ENCODE measurements at places on chromosomes 3 and 15.

- DNase-seq, result no peak
Measured at GRCh38 chr3:73401059-73401458, 223.7 kb downstream of the PDZRN3 start.

DNA sequence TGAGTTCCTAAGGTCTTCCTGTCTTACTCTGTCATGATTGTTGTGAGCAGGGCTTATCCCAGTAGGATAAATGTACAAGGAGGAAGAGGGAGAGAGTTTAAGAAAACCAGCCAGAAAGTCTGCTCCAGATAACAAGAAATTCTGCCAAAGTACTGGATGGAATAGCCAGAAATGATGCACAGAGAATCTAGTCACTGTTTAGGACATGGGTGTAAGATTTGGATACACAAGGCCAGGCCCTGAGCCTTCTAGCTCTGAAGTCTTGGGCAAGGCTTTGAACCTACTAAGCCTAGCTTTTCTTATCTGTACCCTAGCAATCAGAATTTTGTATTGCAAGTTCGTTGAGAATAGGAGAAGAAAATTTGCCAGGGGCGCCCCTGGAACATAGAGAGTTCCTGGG, 180.4 kb upstream of the ROPN1 start:
- DNase-seq, result no peak

- peak; percentile 31 for DNase-seq
Measured at GRCh38 chr15:60000113-60000823, 3.8 kb upstream of the FOXB1 start.

GRCh38 chr15:90053685-90054466, 48.4 kb downstream of the IDH2 start:
- no peak for DNase-seq

DNA sequence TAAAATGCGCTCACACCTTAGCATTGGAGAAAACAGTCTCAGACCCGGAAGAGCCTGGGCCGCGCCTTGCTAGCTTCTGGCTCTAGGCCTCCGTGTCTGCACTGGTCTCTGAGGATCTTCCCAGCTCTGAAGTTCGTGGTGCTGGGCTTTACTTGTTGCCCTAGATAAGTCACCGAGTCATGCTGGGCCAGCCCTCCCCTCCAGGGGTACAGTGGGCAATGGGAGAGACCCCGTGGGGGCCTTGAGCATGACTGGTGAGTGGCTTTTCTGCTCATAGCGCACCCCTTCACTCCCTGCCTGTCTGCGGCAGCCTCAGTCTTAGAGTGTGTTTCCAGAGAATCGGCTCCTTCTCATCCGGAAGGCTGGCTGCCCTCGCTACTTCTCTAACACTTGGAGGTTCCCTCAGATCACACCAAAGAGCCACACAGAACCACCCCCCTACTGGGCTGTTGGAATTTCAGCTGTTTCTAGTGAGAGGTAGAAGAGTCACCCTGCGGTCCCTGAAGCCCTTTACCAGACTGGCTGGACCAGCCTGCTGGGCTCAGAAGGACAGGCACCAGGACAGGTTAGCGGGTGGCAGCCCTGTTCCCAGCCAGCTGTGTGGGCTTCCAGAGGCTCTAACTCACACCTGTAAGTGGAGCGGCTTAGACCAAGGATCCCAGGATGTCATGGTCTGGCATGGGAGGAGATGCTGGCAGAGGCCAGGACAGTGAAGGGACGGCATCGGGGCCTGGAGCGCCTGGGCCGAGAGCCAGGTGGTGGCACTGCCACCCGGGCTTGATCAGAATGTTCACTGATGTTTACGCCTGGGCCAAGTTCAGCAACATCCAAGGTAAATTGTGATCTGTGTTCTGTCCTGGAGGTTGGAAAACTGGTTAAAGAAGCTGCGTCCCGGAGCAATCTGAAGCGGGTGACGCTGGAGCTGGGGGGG, 17.9 kb downstream of the ALDH1A3 start:
- no peak for DNase-seq

- no peak for DNase-seq
Measured at GRCh38 chr3:111246967-111247760, 175.5 kb downstream of the NECTIN3 start.

GRCh38 chr3:188058569-188059184, 95.3 kb upstream of the LPP start:
- DNase-seq, result no peak

- DNase-seq, result no peak
Measured at GRCh38 chr3:178139116-178139515, 397.1 kb upstream of the KCNMB2 start.

- DNase-seq, result no peak
Measured at GRCh38 chr3:31810991-31811433, 170.1 kb downstream of the OSBPL10 start.

GRCh38 chr3:13335059-13335458, 85.1 kb downstream of the NUP210 start:
- no peak for DNase-seq

- peak; percentile 25 for DNase-seq
Measured at GRCh38 chr3:184315871-184316661, 1.7 kb downstream of the EIF4G1 start.

DNA sequence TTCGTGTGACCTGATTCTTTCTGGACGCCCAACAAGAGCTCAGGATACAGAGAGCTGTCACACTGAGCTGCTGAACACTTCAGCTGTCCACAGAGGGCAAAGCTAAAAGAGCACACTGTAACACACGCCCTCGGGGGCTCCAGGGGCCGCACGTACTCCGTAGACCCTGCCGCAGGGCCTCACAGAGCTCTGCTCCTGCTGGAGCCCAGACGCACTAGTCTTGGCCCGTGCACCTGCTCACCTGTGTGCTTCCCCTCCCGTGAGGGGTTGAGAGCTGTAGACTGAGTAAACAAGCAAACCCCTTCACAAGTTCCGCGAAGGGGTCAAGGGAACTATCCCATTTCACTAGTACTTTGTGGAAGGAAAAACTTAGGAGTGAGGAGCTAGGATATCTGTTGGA, 30.7 kb upstream of the TUSC7 start:
- DNase-seq, result no peak

DNA sequence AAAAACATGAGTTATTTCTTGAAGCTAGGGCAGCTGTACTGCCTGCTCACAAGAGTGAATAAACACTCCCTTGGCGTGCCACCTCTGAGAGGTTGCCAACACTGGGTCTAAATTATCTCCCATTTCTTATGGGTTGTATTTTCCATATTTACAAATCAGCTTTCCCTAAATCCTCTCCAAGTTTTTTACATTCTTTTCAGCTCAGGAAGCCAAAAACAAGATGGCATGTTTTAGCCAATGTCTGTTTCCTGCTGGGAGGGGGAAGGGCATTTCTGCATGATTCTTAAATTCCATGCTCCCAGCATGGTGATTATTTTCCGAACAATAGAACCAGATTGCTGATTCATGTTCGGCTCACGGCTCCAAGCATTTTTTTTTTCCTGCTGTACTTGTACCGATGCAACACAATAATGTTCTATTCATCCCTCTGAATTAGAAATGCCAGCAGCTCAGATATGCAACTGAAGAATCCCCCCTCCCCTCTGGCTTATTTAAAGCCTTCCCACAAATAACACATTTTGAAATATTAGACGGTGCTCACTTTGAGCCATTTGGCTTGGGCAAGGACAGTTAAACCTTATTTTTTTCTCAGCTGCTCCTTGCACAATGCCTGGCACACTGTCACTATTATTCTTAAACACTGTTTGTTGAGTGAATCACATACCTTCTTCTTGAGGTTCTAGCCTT, 252.5 kb downstream of the THRB start:
- DNase-seq, result no peak

DNA sequence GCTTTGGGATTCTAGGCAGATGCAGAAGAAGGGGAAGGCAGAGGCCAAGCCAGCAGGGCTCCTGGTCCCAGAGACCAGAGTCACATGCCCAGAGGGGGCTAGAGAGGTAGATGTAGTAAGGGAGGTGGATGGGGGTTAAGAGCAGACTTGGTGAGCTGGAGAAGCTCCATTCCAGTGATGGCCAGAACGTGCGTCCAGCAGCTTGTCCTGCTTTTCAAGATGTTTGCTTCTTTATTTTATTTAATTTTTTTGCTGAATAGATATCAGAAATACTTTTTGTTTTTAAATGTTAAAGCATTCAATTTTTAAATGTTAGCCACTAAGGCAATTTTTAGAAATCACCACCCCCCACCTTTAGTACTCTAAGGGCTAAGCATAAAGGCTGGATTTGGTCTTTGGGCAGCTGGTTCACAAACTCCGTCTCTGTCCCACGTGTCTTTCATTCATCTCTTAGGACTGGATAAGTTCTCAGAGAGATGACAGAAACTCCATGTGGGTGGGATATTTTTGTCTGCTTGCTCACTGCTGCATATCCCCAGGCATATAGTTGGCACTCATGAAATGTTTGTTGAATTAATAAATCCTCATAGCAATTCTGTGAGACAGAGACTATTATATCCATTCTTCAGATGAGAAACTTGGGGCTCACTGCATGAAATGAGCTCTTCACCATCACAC, 6.7 kb downstream of the COLQ start:
- DNase-seq, result no peak

Measured in HT-29 (cell line).